Central memory CD8-positive, alpha-beta T cell (primary cell): ENCODE measurements at places on chromosomes 4 and X.

DNA sequence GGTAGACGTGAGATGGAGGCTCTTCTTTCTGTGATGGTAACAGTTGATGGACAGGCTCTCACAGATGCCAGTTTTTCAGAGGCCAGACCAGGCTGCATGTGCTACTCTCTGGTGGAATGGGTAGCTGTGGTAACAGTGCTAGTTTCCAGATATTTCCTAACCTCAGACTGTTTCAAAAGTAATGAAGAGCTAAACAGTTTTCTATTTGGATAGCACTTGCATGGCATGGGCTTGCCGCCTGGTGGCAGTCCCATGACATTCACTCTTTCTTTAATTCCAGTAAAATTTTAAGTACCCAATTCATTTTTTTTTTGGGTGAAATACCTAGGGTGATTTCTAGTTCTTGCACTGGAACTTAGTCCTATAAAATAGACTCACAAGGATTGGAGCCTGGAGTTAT is 220.2 kb upstream of the MAD2L1 start:
- no peak for DNase-seq

DNA sequence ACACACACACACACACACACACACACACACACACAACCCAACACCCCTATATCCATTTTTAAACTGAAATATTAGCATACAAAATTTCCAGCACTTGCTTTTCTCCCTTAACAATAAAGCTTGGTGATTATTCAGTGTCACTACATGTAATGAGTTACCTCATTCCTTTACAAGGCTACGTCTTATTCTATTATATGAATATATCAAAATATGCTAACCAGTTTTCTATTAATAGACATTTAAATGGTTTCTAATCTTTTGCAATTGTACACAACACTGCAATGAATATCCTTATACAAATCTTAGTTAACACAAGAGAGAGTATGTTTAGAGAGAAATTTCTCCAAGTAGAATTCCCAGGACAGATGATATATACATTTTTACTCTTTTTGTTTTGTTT is 14.2 kb downstream of the ZNF81 start:
- no peak for DNase-seq

DNA sequence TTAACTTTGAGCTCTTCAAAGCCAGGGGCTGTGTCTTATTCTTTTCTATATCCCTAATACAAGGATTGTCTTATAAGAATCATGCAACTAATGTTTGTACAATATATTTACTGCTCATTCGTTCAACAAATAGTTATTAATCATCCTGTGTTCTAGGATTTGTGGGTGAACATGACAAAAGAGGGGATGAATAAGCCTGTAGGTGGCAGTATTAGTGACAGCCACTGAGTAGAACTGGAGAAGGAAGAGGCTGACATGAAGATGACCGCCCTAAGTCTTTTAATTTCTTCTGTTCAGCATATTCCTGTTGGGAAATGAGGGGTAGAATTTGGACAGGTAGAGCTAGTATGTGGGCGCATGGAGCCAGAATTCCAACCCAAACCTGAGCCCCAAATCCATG is 11.9 kb upstream of the LINC00632 start:
- DNase-seq = no peak

DNA sequence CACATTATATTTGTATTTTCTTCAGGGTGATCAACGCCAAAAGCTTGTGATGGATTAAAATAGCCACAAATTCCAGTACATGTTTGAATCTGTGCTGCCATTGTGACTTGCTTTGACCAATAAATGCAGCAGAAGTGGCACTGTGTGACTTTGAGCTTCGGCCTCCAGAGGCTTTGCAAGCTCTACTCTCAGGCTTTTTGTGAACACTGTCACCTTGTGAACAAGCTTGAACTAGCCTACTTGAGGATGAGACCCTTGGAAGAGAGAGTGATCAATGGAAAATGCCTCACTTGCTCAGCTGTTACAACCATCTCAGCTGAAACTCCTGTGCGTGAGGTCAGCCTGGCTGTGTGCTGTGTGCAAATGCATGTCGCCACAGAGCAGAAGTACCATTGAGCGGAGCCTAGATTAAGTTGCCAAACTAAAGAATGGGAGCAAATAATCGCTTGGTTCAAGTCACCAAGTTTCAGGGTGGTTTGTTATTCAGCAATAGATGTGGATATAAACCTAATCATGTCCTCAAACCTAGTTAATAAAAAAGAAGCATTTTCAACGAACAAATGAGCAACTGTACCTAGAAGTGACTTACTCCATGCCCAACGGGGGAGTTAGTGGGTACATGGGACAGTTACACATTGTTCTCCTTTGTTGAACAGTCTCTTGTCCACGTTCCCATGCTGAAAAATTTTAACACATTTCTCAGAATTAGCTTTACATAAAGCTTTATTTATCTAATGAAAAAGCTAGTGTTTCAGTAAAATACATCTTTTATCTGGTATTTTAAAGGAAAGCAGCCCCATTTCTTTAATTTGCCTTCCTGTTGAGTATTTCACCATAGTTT is 23.5 kb downstream of the NOA1 start:
- DNase-seq = no peak

GRCh38 chr4:127685292-127685691 is 44.9 kb upstream of the SLC25A31 start:
- DNase-seq = no peak

DNA sequence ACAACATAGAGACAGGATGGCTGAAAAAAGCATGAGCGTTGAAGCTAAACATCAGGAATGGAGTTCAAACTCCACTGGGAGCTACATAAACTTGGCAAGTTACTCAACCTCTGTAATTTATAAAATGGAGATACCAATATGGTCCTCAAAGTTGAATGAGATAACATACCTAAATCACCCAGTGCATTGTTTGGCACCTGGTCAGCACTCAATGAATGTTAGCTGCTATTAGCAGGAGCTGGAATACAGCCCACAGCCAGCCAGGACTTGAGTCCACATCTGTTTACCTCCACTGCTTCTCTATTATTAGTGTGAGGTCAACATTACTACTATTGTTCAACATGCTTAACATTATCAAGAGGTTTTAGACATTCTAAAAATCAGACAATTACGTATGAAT is 97.9 kb downstream of the NR3C2 start:
- no peak for DNase-seq

DNA sequence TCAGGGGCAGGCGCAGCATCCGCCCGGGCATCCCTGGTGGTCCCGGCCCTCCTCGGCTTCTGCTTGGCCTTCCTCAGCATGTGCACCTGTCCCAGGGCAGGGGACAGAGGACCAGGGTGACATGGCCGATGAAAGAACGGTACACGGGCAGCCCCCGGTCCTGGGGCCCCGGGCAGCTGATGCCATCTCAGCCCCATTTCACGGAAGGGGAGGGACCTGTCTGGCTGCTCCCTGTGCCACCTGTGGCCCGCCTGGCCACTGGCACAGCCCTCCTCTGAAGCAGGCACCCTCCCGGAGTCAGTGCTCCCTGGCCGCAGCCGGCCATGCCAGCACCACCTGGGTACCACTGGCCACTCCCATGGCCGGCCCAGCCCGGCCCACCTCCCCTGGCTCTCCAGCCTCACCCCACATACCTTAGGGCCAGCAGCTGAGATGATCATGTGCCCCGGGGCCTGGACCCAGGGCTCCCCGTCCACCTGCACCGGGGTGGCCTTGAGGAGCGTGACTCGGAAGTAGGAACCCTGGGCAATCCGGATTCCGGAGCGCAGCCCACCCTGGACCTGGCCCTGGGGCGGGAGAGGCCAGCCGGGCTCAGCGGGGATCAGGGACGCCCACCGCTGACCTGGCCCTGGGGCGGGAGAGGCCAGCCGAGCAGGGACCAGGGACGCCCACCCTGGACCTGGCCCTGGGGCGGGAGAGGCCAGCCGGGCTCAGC is 12.6 kb downstream of the DGKQ start:
- DNase-seq = no peak

- DNase-seq = no peak
Measured at GRCh38 chrX:38500141-38500540, 61.2 kb upstream of the TSPAN7 start.

- DNase-seq = peak; percentile 22
Measured at GRCh38 chrX:153818571-153819383, 11.6 kb downstream of the PDZD4 start.

DNA sequence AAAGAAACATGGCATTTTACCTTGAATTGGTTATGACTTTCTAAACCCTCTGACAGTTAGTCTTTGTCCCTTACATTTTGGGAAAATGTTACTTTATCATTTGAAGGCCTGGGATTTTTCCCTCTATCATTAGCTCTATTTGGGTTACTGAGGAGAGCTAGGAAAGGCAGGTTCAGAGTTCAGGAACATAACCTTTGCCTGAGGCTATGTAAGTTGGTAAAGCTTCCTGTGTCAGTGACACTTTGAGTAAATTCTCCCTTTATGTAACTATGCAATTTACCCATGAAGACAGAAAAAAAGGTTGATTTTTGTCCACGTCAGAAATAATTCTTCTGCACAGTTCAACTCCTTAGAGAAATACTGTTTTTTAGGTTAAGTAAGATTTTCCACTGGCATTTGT is 171.8 kb upstream of the NRK start:
- no peak for DNase-seq

GRCh38 chr4:780716-781492 is 45.0 kb downstream of the CPLX1 start:
- DNase-seq = no peak

DNA sequence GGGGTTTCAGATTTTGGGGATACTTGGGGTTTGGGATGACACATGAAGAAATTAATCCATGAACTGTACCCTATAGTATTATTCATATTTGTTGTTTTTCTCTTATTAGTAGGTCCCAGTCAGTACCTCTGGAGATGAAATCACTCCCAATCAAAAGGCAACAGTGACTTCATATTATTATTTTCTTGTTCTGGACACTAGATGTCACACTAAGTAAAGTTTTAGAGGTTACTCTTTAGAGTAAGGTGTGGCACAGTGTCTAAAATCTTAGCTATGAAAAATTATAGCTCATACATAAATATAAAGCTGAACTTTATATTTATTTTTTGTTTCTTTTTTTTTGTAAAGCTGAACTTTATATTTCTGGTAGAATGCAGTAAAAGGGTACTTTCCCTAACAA is 35.1 kb downstream of the FAM114A1 start:
- no peak for DNase-seq

- DNase-seq = no peak
Measured at GRCh38 chr4:32191961-32192360, 1471.8 kb downstream of the PCDH7 start.

- DNase-seq = no peak
Measured at GRCh38 chrX:101619364-101619763, 1.6 kb upstream of the ARMCX6 start.

GRCh38 chrX:69014200-69014599 is 151.1 kb downstream of the PJA1 start:
- no peak for DNase-seq

DNA sequence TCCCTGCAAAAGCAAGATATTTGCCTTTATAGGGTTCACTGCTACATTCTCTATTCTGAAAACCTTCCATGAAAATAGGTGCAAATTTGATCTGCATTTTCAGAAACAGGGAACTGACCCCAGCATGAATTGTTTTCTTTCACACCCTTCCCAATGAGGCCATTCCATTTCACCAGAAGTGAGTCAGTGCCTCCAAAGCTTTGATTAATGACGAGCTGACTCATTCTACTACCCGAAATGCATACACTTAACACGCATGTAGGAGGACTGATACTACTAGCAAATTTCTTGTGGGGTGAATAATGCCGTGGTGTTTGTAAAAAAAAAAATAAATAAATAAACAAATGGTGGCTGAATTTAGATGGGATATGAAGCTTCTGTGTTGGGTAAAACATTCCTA is 146.9 kb upstream of the FGF13 start:
- no peak for DNase-seq

DNA sequence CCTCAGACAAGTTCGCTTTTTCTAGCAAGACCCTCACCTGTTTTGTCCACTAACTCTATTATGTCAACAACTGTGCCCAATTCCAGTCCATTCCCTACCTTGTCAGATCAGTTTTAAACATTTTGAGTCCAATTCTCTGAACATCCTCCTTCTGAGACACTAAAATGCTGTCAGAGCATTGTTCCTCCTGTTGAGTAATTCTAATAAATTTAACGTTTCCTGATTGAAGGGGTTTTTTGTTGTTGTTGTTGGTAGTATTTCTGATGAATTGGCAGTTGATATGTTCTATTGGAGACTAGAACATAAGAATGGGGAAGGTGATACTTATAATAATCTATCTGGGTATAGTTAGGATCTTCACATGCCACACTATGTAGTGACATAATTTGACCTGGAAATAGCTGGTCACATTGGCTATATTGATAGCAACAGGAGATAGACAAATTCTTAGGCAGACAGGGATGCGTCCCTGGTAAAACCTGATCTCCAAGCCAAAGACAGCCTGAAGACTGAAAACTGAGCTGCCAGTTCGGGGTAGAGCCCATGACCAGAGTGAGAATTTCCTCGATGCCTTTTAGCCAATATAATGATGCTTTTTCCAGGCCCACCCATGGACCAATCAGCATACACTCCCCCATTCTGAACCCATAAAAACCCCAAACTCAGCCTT is 12.4 kb upstream of the CXCL2 start:
- DNase-seq = no peak

DNA sequence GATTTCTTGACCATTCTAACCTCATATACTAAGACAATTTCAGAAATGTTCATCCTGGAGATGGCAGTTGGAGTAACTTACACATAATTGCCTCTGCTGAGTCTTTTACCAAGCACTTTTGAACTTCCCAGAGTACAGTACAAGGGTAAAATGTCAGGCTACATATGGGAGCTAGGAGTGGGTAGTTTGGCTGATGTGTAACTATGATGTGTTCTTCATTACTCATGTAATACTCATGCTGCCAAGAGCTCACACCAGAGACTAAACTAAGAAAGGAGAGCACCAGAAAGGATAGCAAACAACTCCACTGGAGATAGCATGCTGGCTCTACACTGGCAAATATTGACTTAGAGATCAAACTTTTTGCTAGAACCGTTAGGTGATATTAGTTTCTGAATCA is 194.0 kb downstream of the PDGFRA start:
- no peak for DNase-seq

- no peak for DNase-seq
Measured at GRCh38 chr4:19566041-19566440, 685.7 kb upstream of the SLIT2 start.

DNA sequence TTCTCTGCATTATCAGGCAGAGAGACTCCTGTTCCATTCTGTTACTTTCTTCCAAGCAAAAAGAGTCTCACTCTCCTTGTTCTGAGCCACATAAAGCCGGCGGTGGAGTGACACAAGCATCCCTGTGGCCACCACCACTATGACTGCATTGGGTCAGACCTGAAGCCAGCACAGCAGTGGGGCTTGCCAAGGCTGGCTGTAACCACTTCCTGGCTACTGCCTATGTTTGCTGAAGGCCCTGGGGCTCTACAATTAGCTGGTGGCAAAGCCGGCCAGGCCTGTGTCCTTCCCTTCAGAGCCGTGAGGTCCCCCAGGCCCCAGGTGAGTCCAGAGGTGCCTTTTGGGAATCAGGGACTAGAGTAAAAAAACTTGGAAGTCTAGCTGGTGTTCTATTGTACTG is 31.8 kb downstream of the PLAC8 start:
- DNase-seq = no peak

GRCh38 chrX:40107291-40108161 is 9.8 kb upstream of the BCOR start:
- DNase-seq = no peak
